Posterior cingulate gyrus (tissue), 11 donors: ENCODE measurements at places on chromosomes 7 and 10.

DNA sequence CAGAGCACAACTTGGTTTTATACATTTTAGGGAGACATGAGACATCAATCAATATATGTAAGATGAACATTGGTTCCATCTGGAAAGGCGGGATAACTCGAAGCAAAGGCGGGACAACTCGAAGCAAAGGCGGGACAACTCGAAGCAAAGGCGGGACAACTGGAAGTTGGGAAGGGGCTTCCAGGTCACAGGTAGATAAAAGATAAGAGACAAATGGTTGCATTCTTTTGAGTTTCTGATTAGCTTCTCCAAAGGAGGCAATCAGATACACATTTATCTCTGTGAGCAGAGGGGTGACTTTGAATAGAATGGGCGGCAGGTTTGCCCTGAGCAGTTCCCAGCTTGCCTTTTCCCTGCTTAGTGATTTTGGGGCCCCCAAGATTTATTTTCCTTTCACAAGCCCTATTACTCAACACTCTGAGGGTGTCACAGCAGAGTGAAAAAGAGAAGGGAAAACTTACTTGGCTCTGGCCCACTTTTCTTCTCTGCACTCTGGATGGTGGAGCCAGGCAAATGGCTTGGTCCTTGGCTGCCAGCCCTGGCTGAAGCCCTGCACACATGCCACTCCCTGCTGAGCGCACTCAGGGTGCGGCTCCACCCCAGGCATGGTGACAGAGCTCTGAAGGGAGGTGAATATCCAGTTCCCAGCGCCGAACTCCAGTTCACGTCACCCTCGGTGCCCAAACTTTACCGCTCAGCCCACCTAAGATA lies 46.7 kb downstream of the PARD3 start:
- DNase-seq, result peak; percentile 81

DNA sequence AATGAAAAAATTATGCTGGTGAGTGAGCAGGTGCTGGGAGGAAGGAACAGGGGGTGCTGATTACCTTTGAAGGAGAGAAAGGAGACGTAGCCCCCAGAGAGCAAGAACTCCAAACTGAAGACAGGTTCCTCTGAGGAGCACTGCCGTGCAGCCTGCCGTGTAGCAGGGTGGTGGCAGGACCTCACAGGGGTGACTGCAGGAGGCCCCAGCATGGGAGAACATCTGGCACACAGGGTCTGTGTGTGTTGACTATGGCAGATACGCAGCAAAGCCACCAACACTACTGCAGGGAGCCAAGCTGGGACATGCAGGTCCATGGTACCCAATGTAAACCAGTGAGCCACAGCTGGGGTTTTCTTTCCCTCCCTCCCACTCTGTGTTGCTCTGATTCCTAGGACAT lies 192.1 kb upstream of the PDE1C start:
- no peak for DNase-seq

DNA sequence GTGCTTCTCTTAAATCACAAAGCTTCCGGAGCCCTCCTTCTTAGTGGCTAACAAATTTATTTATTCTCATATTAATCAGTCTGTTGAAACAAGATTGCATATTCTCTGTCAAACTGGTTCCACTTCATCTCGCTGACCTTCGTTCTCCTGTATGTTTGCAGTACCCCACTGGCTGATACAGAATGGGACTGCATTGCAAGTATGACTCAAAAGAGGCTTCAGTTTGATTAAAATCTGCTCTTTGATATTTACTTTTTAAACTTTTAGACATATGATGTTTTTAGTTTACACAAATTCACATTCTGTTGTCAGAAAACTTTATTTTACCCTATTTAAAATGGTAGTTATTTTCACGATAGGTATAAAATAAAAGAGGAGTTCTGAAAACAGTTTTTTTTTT lies 14.3 kb upstream of the ARHGAP12 start:
- DNase-seq, result no peak

- no peak for DNase-seq
These were observed 7.4 kb downstream of the ZNF487 start for GRCh38 chr10:43444323-43444722.

DNA sequence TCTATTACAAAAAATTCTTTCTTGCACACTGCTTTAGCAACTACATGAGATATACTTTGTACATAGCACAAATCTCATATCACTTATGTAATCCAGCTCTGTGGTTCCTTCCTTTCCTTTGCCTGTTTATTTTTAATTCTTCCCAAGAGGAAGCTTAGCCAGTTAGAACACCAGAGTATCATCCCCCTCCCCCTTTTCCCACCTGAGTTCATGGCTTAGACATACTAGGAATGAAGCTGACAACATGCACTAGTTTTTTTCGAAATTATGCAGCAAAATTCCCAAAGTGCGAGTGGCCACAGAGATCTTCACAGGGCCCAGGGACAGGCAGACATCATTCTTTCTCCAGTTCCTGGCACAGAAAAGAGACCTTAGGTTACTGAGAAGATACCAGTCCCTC lies 17.8 kb downstream of the CAV1 start:
- no peak for DNase-seq

GRCh38 chr10:85611746-85612377 lies 754.7 kb downstream of the GRID1 start:
- no peak for DNase-seq

GRCh38 chr7:150939052-150939451 lies 39.1 kb downstream of the KCNH2 start:
- DNase-seq, result no peak

DNA sequence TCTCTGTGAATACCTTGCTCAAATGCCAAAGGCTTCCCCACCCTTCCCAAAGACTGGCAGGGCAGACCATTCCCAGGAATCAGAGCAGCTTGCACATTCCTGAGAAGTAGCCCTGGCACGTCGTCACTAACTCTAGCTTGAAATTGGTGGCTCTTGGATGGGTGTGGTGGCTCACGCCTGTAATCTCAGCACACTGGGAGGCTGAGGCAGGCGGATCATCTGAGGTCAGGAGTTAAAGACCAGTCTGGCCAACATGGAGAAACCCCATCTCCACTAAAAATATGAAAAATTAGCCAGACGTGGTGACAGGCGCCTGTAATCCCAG lies 108.2 kb upstream of the MPP7 start:
- DNase-seq, result no peak

- DNase-seq, result no peak
These were observed 27.4 kb downstream of the UCMA start for GRCh38 chr10:13206546-13207443.

GRCh38 chr7:17054836-17055235 lies 173.1 kb upstream of the AGR3 start:
- no peak for DNase-seq

- no peak for DNase-seq
These were observed 134.8 kb upstream of the NAMPT start for GRCh38 chr7:106419455-106420182.

- DNase-seq, result no peak
These were observed 24.6 kb downstream of the PRSS2 start for GRCh38 chr7:142795339-142795863.
